ENCODE measurements at places on chromosomes 13 and 19.

DNA sequence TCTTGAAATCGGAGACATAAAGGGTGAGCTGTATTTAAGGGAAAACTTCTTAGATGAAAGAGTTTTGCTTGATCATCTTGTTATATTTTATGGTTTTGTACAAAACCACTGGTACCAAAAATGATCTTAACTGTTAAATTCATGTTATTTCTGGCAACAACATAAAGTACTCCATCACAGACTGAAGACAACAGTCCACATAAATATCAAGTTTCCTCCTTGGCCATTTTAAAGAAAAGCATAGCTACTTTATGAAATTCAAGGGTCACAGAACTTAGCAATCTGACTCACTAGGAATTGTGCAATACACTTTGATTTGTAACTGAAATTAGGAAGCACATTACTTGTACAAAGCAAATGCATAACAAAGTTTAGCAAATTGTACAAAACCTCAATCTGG is 66.3 kb downstream of the TBC1D4 start:
- DNase-seq = no peak

- DNase-seq = no peak
Observed at GRCh38 chr13:47523771-47524170, 477.3 kb downstream of the SUCLA2 start.

GRCh38 chr19:16361254-16361653 is 36.6 kb downstream of the KLF2 start:
- no peak for DNase-seq

DNA sequence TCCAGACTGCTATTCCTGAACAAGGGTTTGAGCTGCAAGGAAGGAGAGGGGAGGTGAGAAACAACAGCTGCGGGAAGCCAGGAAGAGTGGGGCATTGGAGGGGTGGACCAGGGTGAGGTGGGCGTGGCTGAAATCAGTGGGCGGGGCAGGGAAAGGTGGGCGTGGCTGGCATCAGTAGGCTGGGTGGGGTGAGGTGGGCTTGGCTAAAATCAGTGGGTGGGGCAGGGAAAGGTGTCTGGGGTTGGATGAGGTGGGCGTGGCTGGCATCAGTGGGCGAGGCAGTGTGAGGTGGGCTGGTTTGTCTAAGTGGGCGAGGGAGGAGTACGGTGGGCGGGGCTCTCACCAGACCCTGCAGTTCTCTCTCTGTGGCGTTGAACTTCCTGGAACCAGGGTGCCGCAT is 87.6 kb downstream of the MUC16 start:
- DNase-seq = no peak

- no peak for DNase-seq
Observed at GRCh38 chr13:83372786-83373185, 509.5 kb downstream of the SLITRK1 start.

DNA sequence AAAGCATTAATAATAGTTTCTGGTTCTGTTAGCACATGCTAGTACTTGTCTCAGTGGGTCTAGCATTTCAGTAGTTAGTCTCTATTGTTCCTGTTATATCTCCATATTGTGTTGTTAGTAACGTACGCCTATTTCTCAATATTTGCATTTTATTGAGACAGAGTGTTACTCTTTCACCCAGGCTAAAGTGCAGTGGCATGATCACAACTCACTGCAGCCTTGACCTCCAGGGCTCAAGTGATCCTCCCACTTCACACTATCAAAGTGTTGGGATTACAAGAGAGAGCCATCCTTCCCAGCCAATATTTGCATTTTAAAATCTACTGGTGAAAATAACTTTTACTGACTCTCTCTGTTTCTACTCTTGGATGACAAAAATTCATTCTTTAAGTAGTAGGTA is 154.6 kb upstream of the PRR20A start:
- DNase-seq = no peak

GRCh38 chr19:58569191-58569942 is 3.8 kb downstream of the MZF1 start:
- no peak for DNase-seq

- DNase-seq = no peak
Observed at GRCh38 chr13:59012731-59013130, 1151.0 kb downstream of the DIAPH3 start.

Measured in germinal center (tissue), 1 donor.